Foreskin fibroblast (primary cell): ENCODE measurements at places on chromosomes 3 and 15.

- no peak for DNase-seq
Measured at GRCh38 chr3:195131176-195131575, 139.8 kb downstream of the XXYLT1 start.

GRCh38 chr3:12181806-12182205 is 23.1 kb upstream of the TIMP4 start:
- no peak for DNase-seq

GRCh38 chr3:16260046-16260445 is 4.7 kb downstream of the DPH3 start:
- no peak for DNase-seq

DNA sequence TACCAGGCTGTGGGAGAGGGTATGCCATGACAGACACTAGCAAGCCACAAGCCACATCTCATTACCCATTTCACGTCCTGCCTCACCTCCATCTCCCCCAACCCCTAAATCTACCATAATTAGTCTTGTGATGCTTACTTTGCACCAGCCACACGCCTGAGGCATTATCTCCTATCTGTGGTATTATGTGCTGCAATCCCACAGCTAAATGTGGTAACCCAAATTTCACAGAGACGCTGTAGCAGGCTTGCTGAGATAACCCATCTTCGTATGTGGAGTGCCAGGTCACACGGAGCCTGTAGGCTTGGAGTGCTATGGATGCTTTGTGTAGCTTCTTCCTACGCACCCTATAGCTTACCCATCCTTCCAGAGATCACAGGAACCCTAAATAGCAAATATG is 256.7 kb upstream of the KCNH8 start:
- no peak for DNase-seq

- no peak for DNase-seq
Measured at GRCh38 chr15:77015646-77016320, 20.9 kb downstream of the PSTPIP1 start.

GRCh38 chr15:83118291-83118827 is 10.9 kb downstream of the TM6SF1 start:
- no peak for DNase-seq

DNA sequence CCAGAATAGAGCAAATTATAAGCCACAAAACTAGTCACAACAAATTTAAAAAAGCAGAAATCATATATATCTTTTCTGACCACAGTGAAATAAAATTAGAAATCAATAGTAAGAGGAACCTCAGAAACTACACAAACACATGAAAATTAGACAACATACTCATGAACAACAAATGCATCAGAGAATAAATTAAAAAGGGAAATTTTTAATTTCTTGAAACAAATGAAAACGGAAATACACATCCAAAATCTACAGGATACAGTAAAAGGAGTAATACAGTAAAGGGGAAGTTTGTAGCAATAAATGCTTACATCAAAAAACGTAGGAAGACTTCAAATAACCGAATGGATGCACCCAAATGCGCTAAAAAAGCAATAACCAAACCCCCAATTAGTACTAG is 19.2 kb downstream of the NME9 start:
- DNase-seq: no peak

- DNase-seq: no peak
Measured at GRCh38 chr15:33157371-33158037, 37.0 kb downstream of the FMN1 start.

DNA sequence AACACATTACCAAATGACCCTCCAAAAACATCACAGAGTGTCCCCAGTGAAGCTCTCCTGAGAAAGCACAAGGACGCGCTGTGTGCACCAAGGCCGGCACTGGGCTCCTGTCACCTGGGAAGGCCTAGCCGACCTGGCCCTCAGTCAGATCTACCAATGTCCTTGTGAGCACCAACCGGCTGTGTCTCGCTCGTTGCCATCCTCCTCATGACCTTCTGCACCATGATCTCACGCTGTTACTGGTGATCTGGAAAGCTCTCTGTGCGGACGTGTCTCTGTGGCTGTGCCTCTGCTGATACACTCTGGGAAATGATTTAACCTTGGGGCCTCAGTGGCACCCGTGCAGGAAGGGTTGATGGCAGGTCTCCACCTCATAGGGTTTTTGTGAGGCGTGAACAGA is 24.2 kb downstream of the ZXDC start:
- DNase-seq: no peak

DNA sequence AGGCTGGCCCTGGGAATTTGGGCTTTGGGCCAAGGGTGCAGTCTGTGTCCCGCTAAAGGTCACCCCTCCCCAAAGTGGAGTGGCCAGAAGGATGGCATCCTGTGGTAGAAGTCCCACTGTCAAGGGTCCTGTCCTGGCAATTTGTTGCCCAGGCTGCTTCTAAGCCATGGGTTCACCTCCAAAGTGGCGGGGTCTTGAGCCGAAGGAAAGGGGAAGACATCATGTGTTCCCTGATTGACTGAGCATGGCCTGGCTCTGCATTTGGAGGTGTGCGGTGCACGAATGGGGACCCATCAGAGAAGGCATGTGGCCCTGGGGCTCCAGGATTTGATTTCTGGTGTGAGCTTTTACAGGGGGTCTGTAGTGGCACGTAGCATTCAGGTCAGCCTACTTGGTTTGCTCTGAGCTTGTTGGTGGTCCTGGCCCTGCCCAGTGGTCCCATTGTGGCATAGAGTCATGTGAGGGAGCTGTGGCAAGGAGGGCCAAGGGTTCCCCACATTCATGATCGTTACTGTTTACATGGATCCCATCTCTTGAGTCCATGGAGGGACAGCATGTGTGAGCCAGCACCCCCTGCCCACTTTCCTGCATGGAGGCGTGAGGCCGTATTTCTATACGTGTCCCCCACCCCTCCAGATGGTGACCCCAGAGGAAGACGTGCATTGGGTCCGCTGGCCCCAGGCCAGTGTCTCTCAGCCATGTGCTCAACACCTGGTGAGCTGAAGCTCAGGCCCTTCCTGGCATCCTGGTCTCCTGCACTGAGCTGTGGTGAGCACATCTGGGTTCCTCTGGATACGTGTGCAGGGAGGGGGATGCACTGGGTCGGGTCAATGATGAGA is 225.1 kb downstream of the SNRPN start:
- DNase-seq: no peak

DNA sequence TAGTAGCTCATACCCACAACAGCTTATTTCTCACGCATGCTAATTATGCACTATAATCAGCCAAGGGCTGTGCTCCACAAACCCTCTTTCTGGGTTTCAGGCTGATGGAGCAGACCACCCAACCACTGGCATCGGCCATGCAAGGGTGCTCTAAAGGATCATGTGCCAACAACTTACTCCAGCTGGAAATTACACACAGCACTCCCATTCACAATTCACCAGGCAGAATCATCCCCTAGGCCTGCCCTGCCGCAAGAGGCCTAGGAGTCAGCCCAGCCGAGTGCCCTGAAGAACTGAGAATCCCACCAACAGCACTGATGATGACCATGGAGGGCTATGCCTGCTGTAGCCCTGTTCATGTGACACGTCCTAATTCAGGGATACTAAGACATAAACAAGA is 216.2 kb upstream of the CHRNA7 start:
- no peak for DNase-seq

DNA sequence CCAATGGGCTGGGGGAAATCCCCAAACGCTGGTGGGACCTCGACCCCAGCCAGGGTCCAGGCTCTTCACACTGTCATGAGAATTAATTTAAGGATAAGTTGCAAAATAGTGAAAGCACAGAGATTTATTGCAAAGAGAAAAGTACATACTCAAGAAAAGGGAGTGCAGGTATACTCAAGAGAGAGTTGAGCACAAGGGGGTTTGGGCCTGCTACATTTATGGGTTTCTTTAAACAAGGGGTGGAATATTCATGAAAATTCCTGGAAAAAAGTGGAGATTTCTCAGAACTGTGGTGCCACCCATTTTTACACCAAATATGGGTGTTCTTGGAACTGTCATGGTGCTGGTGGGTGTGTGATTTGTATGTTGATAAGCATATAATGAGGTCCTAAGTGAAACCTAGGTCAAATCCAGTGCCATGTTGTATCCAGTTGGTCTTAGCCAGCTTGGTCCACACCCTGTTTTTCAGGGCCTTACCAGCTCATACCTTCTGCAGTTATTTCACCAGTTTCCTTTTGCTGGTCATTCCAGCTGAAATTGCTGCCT is 32.6 kb upstream of the NEO1 start:
- no peak for DNase-seq

DNA sequence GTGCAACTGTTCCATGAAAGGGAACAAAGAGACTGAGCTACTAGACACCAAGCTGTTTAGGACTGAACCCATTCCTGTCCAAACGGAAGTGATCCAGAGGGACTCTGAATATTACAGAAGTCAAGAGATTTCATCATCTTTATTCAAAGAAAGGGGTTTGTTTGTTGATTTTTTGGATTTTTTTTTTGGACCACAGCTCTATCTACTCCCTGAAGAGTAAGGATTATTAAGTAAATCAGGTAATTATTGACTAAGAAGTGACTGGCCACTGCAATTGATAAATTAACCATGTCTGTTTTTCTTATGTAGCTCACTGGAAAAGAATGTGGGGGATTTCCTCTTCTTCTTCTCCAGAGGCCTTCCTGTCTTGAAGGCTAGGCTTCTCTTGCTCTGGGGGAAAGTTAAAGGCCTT is 146.6 kb upstream of the TPM1 start:
- peak; percentile 80 for DNase-seq

GRCh38 chr3:129001806-129002572 is 885 bp downstream of the EFCC1 start:
- peak; percentile 30 for DNase-seq

DNA sequence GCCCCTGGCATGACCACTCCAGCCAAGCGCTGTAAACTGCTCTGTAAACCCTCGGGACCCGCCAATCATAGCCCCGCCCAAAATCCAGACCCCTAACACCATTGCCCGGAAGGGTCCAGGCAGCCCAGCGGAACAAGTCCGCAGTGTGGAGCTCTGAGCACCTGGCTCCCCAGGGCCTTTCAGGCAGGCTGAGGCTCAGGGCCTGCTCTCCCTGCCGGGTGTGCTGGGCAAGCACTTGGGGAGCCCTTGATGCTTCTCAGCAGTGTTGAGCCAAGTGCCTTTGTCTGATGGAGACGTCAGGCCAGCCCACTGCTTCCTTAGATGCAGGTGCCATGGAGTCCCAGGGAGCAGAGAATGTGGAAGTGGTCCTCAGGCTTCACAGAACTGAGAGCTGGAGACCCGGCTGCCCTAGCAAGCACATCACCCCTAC is 106.2 kb downstream of the TLE3 start:
- DNase-seq: no peak

DNA sequence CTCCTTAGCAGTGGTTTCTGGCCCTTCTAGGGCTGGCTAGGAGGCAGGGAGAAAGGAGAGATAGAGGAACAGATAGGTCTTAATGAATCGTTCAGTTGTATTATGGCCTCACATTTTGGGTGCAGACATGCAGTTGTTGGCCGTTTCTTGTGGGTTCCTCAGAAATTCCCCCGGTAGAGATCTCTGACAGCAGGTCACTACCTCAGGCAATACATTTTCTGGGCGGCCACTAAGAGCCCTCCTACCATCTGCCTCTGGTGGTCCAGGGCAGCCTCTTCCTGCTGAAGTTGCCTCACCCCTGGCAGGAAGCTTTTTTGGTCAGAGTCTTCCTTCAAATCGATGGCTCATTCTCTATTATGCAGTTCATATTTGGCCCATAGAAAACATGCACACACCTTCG is 266.1 kb downstream of the SV2B start:
- DNase-seq: no peak
